GM12865 (cell line): ENCODE measurements at places on chromosomes 2 and 18.

DNA sequence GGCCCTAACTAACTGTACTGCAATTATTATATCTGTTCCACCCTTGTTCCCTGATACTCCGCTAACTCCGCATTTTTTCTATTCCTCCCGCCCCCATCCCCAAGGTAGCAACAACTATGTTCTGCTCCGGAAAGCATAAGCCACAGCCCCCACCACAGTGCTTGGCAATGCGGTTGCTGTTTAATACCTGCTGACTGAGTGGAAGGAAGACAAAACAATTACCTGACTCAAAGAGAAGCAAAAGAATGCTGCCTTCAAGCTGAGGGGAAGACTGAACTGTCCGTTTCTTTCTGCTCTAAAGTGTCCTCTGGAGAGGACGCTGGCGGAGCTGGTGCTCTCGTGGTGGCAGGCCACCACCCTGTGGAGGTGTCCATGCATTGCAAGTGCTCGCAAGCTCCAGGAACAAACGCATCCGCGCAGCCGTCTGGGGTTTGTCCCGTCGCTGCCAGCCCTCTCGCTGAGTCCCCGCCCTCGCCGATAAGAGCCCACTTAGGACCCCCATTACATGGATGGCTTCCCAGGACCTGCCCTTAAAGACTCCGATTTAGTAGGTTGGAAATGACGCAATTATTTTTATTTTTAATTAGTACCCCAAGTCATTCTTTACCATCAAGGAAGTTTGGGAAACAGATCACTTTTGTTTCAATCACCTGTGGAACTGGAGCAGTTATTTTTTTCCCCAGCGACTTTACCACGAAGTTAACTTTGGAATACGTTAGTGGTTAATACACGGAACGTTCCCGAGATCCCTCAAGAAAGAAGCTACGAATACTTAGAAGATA lies 1.6 kb upstream of the MYL12A start:
- peak; percentile 95 for DNase-seq

DNA sequence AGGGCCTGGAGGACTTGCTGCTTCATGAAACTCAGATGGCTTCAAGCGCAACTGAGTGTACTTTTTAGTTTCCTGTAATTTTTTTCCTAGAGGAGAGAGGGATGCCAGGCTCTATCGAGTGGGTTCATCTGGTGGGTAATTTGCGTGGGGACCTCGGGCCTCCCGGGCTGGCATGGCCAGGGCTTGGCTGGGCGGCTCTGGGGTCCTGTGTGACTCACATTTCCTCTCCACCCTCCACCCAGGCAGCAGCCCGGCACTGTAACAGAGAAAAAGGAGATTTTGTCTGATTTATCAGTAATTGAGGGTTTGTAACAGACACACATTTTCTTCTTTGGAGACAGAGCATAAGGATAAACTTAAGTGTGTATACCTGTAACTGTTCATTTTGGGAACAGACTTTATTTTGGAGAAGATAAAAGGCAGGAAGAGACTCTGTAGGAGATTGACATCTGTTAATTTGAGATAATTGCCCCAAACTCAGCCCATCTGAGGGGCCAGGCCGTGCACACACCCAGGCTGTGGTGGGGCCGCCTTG lies 64.3 kb downstream of the NFATC1 start:
- DNase-seq: no peak

- no peak for DNase-seq
These were observed 347.1 kb downstream of the TNS1 start for GRCh38 chr2:217655651-217656050.

GRCh38 chr18:3451989-3452749 lies 2.2 kb downstream of the TGIF1 start:
- DNase-seq: no peak

DNA sequence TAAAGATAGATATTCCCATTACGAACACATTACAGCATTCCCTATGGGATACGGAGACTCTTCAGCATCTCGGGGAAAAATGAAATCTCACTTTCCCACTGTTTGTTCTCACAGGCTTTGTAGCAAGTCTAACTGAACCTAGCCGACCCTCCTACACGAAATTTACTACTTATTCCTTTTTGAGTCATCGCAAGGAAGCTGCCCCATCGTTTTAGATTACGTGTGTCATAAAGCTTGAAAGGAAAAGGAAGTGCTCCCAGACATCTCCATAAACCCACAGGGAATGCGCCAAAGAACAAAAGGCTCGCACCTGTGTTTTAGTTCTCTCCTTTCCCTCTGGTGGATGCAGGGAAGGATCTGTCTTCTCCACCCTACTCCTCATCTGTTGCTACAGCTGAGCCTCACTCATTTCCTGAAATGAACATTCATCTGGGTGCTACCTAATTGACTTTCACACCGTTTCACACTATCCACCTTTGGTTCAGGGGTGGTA lies 76.2 kb upstream of the STK39 start:
- DNase-seq: no peak

DNA sequence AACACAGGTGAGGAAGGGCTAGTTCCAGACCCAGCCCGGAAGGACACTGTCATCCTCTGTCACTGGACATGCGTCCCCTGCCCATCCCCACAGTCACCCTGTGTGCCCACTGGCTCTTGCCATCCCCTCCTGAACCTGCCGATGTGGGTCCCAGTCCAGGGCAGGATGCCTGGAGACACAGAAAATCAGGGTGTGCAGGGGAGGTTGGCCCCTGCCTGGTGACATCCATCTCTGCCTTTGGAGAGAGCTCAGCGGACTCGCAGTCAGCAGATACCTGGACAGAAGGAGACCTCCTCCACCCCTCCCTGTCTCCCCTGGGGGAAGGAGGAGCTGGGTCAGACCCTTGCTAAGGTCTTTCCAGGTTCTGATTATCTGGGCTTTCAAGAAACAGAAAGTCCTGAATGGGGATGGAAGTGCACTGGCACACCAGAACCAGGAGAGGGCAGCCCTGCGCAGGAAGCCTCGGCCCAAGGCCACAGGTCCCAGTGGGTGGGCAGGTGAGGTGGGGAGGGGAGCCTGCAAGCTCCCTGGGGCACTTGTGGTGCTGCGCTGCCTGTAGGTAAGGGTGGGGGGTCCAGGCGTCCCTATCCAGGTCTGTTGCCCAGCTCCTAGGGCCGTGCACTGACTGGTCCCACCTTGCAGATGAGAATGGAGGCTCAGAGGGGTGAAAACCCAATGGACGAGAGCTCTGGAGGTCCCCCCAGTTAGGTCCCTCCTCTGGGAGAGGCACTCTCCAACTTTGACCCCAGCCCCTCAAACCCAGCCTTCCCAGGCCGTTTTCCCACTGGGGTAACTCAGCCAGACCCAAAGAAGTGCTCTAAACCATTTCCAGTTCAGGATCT lies 9.7 kb upstream of the OTOS start:
- DNase-seq: peak; percentile 31
